ENCODE measurements at places on chromosomes 16 and 17.

DNA sequence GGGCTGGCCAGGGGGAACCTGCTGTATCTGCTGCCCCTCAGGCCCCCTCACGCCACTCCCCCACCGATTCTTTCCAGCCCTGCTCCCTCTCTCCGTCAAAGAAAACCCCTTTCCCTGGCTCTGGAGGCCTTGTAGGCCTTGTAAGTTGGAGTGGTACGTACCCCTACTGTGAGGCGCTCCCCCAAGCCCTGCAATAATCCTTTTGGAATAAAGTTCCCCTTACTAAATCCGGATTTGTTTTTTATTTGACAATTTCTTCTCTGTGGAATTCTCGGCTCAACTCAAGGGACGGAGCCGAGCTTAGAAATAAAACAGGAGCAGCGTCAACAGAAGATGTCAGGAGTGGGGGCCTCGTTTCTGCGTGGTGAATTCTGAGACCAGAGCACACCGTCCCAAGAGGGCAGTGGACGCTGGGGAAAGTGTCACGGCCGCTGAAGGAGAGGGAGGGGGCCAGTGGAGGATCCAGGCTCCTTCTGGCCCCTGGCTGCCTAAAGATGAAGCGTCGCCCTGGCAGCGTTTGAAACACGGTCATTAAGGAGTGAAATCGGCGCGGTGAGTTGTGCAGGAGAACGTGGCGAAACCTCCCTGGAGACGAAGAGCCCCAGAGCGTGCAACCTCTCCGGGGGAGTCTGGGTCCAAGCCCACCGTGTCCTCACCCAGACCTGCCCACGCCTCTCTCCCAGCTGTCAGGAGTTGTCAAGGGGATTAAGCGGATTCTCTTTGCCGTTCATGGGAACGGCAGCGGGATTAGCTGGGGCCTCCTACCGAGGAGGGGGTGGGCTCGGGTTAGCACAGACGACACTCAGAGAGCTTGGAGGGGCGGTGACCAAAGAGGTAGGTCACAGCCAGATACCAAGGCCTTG, 47.0 kb downstream of the SLC7A5 start:
- H3K36me3 ChIP-seq = no peaks in the 10 kb centered on the region
- no peaks in the 10 kb centered on the region for H3K27me3 ChIP-seq
- peak overlapping the region; percentile 59 for H3K27ac ChIP-seq
- no peak overlapping the region for H3K4me3 ChIP-seq
- peaks cover 13% of the 10 kb centered on the region for H3K4me1 ChIP-seq

- no peak overlapping the region for H3K27ac ChIP-seq
- H3K4me1 ChIP-seq = no peaks in the 10 kb centered on the region
- H3K36me3 ChIP-seq = no peaks in the 10 kb centered on the region
- H3K27me3 ChIP-seq = no peaks in the 10 kb centered on the region
Observed at GRCh38 chr16:83733301-83733700, 74.5 kb upstream of the HSBP1 start.

- no peak overlapping the region for H3K27ac ChIP-seq
- no peaks in the 10 kb centered on the region for H3K27me3 ChIP-seq
- H3K4me1 ChIP-seq = no peaks in the 10 kb centered on the region
- no peak overlapping the region for H3K4me3 ChIP-seq
- peak; percentile 57 for DNase-seq
Observed at GRCh38 chr17:2939714-2940351, 123.6 kb downstream of the OR1D5 start.

- no peak for DNase-seq
- no peaks in the 10 kb centered on the region for H3K27me3 ChIP-seq
- H3K27ac ChIP-seq = no peak overlapping the region
- H3K36me3 ChIP-seq = no peaks in the 10 kb centered on the region
- H3K4me1 ChIP-seq = no peaks in the 10 kb centered on the region
Observed at GRCh38 chr16:49589544-49590031, 216.0 kb downstream of the C16orf78 start.

GRCh38 chr16:1677339-1677738, 740 bp upstream of the JPT2 start:
- H3K36me3 ChIP-seq = peaks cover 61% of the 10 kb centered on the region
- no peak for DNase-seq
- H3K4me1 ChIP-seq = peaks cover 25% of the 10 kb centered on the region
- H3K4me3 ChIP-seq = peak overlapping the region; percentile 61
- H3K27ac ChIP-seq = no peak overlapping the region

DNA sequence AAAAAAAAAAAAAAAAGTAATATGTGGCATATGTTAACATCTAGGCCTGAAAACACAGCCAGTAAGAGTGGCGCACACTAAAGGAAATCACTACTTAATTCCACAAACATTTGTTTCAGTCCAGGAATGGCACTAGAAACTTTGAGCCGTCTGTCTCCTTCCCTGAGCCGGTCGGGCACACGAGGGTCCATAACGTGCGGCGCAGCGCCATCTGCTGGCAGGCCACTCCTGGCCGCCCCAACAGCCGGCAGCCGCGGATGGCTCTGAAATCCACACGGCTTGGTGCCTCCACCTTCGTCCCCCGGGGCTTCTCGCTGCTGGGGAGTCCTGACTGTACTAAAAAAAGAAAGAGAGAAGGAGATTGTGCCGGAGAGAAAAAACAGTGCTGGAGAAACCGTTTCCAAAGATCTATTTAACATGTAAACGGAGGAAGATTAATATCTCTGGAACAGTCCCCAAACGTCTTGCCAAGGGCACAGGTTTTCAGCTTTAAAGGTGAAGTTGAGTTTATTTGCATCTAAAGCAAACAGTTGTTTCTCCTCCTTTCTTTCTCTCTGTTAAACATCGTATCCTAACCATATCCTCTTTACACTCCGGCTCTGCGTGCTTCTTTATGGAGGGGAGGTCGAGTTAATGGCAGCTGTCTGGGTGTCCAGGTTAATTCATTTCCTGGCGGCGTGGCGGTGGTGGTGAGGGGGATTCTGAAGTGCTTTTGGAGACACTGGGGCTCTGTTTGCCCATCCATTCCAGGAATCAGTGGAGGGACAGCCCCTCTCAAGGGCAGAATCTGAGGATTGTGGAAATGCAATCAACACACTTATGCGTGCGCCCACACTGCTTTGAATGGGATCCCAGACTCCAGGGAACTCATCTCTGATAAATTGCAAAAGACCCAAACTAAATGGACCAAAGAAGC, 611.3 kb upstream of the SALL1 start:
- peaks cover 24% of the 10 kb centered on the region for H3K27me3 ChIP-seq
- no peaks in the 10 kb centered on the region for H3K36me3 ChIP-seq
- no peak overlapping the region for H3K4me3 ChIP-seq
- no peaks in the 10 kb centered on the region for H3K4me1 ChIP-seq
- no peak for DNase-seq

Data from RWPE2 (cell line).